ENCODE measurements at places on chromosomes 5 and 9.

GRCh38 chr5:146327257-146327870 is 11.3 kb upstream of the POU4F3 start:
- no peak for DNase-seq

- no peak for DNase-seq
These were observed 7.9 kb upstream of the AMBP start for GRCh38 chr9:114086009-114086408.

- DNase-seq = no peak
These were observed 152.2 kb downstream of the FGF18 start for GRCh38 chr5:171571663-171572062.

GRCh38 chr5:56705217-56705616 is 110.1 kb upstream of the MAP3K1 start:
- DNase-seq = no peak

GRCh38 chr9:71769175-71770161 is 1.2 kb upstream of the CEMIP2 start:
- DNase-seq = no peak

GRCh38 chr9:131500377-131500776 is 2.3 kb upstream of the POMT1 start:
- no peak for DNase-seq

GRCh38 chr9:15693701-15694100 is 140.9 kb downstream of the CCDC171 start:
- DNase-seq = no peak

DNA sequence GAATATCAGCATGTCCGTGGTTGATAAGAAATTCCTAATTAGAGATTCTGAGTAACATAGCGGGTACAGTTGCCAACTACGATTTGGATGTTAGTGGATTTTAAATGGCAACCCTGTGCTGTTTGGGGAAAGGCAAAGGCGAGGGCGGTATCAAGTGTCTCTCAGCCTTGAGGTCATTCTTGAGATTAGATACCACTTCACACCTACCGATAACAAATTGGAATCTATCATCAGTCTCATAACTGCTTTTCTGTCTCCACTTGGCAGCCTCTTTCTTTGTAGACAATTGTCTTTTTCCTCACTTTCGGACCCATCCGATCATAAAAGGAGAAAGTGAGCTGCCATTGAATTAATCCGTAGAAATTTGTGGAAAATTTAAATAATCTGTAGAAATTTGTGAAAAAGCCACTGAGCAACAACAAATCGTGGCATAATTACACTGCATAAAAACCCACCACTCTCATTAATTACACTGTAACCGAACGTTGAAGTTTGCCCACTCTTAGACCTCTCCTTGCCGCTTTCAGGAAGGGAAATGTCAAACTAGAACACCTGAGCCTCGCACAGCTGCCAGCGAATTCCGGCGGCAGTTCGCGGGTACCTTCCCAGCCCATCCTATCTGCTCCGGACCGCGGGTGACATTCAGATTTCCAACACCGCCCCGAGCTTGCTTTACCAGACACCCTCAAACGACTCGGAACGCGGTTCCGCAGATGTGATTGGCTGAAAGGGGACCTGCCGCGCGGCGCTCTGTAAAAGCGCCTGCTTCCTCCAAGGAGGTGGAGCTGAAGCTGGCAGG is 849 bp upstream of the RGMB start:
- DNase-seq = no peak

GRCh38 chr9:85723215-85723614 is 18.5 kb downstream of the AGTPBP1 start:
- DNase-seq = no peak

GRCh38 chr5:88195636-88196035 is 73.0 kb downstream of the TMEM161B start:
- DNase-seq = no peak

GRCh38 chr5:40962207-40962955 is 53.1 kb downstream of the C7 start:
- no peak for DNase-seq

- no peak for DNase-seq
These were observed 83.7 kb downstream of the TARS1 start for GRCh38 chr5:33524476-33524875.

DNA sequence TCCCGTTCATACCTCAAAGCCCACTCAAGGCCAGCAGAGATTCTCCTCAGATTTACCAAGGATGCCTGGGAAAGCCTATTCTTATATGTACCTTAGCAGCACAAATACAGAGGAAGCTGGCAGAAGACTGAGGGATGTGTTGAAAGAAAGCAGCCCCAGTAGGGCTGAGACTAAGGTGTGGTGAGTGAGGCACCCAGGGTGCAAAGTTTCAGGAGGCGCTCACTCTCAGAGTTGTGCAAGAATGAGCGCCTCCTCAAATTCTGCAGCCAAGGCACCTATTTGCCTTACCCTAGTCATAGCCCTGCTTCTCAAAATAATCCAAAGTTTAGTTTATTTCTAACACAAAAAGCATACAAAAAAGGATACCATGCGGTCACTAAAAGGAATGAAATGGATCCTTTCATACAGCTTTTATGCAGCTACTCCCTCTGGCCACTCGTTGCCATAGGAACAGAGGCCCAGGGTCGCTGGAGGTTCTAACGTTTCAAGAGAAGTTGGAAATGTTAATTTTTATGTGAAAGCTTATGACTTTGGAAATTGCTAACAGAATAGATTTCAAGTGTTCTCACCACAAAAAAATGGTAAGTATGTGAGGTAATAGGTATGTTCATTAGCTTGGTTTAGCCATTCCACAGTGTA is 79.7 kb upstream of the SMIM23 start:
- DNase-seq = no peak

GRCh38 chr5:56003179-56003578 is 8.4 kb upstream of the IL6ST start:
- no peak for DNase-seq

GRCh38 chr9:219670-220365 is 5.2 kb downstream of the DOCK8 start:
- no peak for DNase-seq

DNA sequence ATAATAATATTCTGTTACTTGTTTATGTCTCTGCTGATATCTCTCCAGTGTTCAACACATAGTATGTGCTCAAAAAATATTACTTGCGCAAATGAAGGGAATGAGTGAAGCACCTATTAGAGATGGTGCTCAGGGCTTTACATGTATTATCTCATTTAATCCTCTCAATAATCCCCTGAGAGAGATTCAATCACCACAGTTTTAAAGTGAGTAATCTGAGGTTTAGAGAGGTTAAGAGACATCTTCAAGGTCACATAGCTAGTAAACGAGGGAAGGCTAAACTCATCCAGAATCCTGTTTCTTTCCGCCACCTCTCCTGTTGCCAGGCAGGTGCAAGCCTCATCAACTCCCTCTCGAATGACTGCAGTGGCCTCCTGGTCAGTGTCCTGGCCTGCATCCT is 82.0 kb downstream of the UGCG start:
- no peak for DNase-seq

DNA sequence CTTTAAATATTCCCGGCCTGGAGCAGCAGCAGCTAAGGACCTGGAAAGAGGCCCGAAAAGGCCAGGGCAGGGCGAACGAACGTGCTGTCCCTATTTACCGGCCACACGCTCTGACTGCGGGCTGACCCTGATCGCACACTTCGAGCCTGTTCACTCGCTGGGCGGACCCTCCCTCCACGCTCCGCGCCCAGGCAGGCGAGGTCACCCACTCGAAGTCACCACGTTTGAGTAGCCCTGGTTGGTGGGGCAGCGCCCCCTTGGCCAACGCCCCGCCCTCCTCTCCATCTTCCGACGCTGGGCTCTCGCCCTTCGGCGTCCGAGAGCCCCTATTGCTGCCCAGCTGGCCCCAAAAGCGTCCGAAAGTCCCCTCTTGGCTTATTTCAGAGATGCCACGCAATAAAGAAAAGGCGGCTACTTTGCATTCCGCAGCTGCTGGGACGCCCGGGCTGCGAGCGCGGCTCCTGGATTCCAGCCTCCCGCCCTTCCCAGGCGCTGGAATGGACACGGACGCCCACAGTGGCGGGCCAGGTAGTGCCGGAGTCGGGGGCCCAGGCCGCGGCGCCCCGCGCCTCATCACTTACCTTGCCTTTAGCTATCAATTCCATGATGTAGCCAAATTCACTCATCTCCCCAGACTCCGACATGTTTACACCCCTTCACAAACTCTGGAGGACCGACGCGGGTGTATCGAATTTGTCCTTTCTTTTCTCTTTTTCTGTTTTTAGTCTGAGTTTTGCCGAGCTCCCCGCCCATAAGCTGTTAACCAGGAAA is 9.9 kb upstream of the TRIM36 start:
- DNase-seq = no peak

GRCh38 chr9:123493627-123494026 is 137.6 kb downstream of the CRB2 start:
- no peak for DNase-seq

GRCh38 chr9:72132052-72132451 is 17.2 kb upstream of the GDA start:
- no peak for DNase-seq

DNA sequence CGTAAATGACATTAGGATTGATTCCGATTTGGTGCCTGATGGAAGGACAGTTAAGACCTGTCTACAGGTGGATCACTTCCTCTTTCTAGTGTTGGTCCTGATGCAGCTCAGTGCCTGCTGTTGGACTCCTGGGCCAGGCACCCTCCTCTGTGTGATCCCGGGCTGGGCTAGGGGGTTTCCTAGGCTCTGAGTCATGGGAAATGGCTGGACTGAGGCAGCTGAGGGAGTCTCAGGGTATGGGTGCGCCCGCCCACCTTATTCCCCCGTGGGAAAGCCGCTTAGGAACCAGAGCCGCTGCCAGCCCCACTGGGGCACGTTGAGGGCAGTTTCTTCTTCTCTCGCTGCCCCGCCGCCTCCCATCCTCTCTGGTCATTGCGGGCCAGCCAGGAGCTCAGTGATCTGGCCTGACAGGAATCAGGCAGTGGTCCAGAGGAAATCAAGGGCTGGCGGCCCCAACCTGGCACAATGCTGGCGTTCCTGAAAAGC is 12.9 kb downstream of the TCF7 start:
- no peak for DNase-seq

- no peak for DNase-seq
These were observed 780 bp downstream of the RNU6ATAC start for GRCh38 chr9:134163371-134164196.

DNA sequence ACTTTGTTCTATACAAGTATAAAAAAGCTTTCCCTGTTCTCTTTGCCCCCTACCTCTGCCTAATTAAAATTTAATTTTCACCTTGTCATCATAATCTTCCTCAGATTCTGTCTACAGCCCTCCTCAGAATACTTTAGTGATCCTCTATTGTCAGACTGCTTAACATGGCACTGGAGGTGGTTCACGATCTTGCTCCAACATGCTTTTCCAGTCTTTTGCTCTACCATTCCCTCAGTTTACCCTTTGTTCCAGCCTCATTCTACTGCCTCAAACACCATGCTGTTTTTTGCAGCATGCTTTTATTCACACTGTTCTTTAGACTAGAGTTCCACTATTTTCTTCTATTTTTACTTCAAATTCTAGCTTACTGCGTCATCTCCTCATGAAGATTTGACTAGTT is 10.4 kb downstream of the ALDH1A1 start:
- no peak for DNase-seq

- no peak for DNase-seq
These were observed 346.6 kb downstream of the PARP8 start for GRCh38 chr5:51013036-51013435.

GRCh38 chr9:133603135-133603927 is 5.9 kb downstream of the FAM163B start:
- DNase-seq = no peak

All from Panc1 (cell line).